ENCODE measurements at places on chromosomes 3 and 15.

- no peak for DNase-seq
Observed at GRCh38 chr3:127747751-127748521, 74.4 kb downstream of the MGLL start.

GRCh38 chr3:169658311-169658931 lies 5.1 kb downstream of the MECOM start:
- DNase-seq: no peak

DNA sequence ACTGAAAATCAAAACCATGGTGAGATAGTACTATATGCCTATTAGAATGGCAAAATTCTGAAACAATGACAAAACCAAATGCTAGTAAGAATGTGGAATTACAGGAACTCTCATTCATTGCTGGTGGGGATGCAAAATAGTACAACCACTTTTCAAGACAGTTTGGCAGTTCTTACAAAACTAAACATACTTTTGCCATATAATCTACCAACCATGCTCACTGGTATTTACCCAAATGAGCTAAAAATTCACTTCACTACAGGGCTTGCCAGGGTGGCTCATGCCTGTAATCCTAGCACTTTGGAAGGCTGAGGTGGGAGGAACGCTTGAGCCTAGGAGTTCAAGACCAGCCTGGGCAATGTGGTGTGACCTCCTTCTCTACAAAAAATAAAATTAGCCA lies 40.0 kb downstream of the MYO9A start:
- DNase-seq: no peak

DNA sequence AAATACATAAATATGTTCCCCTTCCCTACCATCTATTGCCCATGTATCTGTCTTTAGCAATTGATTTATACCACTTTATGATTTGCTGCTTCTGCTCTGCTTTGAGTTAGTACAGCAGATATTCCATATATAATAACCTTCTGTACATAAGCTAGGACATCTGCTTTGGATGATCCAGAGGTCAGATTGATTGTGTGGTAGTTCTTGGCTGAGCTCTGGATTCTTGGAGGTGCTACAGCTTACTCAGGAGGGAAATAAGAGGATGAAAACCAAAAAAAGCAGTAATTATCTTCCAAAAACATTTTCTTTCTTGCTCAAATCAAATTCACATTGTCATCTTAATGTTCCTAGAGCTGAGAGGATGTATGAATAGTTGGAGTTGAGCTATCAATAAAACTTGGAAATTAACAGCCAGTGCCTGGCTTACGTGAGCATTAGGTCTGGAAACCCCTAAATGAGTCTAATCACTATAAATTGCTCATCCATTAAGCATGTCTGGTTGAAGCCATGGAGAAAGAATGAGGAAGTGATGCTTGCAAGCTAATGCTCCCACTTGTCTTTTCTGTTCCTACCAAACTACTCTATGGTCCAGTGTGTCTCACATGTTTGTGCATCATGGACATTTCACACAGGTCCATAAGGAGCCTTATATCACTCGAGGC lies 36.3 kb upstream of the TMEM42 start:
- no peak for DNase-seq

DNA sequence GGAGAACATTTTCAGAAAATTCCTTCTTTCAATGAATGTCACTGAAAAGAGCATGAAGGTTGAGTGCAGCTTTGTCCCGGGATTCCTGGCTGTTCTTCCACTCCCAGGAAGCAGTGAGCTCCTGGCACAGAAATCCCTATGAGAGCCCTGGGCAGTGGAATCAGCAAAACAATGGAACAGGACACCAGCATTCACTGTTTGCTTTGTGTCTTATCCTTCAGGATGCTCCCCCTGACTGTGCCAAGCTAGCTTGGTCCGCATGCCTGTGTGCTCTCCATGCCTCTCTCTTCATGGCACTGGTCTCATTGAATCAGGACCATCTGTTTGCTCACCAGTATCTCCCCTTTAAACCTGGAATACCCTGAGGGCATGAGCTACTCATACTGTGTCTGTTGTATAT lies 102.0 kb upstream of the GADL1 start:
- no peak for DNase-seq

- DNase-seq: no peak
Observed at GRCh38 chr3:117920253-117920898, 1114.3 kb downstream of the IGSF11 start.

DNA sequence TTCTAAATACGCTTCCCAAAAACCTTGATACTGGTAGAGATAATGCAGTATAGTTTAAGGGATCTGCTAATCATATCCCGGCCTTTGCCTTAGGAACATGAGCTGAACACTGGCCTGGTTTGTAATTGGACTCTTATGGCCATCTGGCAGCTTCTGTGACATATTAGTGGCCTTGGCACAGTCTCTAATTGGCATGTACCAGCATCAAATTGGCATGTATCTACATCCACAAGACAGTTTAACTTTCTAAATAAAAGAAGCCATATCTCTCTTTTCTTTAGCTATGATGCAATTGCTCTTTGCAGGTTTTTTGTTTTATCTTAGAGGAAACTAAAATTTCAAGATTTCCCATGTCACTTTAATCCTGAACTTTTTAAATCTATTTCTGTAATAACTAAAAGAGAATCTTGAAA lies 44.6 kb upstream of the FILIP1L start:
- no peak for DNase-seq
